ENCODE measurements at places on chromosomes 16 and 17.

DNA sequence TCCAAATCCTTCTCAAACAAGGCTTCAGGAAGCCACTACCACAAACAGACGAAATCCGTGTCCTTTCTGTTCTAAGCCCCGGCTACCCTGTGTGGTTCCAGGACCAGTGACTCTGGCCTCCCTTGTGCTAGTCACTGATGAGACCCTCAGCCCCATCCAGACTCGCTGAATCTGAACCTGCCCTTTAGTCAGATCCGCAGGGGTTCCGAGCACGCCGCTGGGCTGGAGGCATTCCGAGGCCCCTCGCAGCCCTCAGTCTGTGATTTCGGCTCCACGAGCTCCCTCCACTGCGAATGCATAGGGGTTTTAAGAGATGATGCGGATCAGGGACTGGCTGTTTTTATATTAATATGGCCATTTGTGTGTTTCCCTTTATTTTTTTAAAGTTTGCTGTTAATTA, 292.7 kb downstream of the IRF8 start:
- DNase-seq = no peak

DNA sequence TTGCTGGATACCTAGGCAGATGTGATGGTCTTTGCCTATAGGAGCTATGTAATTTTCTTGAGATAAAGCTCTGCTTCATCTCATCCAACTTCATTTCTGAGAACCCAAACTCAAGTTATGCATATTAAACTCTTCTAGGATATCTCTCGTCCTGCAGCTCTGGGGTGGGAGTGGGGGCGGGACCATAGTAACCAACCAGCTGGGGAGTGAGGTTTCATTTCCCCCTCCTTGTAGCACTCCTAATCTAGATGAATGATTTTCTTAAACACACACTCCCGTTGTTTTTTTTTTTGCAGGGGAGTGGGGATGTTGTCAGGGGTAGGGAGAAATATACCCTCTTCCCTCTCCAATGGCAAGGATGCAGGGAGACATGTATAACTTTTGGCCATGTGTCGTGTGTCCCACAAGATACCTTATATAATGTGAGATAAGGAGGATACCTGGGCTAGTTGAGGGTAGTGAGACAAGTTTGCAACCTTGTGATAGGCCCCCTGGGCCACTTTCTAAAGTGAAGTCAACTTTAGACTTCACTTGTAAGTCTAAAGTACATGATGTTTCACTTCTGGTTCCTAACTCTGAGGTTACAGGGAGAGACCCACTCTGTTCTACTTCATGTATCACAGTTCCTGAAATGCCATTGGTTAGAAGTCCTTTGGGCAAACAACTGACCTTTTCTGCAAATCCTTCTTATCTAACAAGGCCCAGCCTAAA, 10.5 kb upstream of the HEATR6 start:
- DNase-seq = no peak

- DNase-seq = no peak
Measured at GRCh38 chr17:79974566-79975497, 60.8 kb downstream of the TBC1D16 start.

DNA sequence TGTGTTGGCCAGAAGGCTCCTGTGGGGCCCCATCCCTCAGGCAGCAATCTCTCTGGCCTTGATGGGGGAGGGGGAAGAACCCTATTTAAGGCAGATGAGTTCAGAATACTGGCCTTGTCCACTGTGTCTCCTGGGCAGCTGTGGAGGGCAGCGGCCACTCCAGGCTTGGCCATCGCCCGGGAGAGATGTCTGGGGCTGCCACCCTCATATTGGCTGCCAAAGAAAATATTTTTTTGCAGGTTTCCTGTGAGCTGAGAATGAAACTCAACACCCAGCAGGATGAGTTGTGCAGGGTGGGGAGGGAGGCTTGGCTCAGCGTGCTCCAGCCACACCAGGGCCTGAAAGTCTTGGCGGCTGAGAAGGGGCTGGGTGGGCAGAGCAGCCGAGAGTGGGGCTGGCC, 14.4 kb upstream of the TIMP2 start:
- DNase-seq = no peak

GRCh38 chr17:48639136-48639535, 13.0 kb upstream of the HOXB9 start:
- DNase-seq = no peak

All from activated T-cell treated with anti-CD3 and anti-CD28 coated beads for 24 hours (primary cell).